Heart left ventricle (tissue), 16 donors: ENCODE measurements at places on chromosomes 3 and 15.
A peak's percentile ranks its signal among the peaks of the same experiment; 100 is the strongest.

GRCh38 chr3:86634361-86634760, 356.6 kb downstream of the VGLL3 start:
- no peak for DNase-seq

DNA sequence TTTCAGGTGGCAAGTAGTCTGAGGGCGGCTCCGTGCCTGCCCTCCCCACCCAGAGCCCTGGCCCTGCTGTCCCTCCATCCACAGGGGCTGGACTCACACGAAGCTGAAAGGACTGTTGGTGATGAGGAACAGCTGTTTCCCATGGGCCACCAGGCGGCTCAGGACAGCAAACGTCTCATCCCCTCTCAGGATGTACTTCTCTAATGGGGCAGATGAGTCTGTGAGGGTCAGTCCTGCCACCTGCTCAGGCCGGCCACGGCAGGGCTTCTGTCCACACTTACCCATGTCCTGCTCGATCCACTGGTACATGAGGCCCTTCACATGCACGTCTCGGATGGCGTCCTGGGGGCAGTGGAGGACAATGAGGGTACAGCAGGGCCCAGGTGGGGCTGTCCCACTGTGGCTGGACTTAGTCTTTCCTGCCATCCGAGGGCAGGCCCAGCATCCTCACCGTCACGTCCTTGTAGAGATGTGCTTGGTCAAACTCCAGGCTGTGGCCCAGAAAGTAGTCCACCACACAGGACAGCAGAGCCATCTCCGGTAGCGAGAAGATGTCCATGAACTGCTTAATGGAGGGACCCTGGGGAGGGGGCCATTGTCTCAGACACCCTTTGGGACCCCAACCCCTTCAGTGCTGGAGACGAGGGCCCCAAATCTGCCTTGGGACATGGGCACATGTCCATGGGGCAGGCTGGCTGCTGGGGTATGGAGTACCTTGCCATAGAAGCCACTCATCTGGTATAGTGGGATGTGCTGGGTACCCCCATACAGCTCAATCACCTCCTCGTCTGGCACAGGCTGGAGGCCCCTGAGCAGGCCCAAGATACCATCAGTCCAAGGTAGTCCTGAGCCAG, 5.7 kb downstream of the NT5DC2 start:
- no peak for DNase-seq

DNA sequence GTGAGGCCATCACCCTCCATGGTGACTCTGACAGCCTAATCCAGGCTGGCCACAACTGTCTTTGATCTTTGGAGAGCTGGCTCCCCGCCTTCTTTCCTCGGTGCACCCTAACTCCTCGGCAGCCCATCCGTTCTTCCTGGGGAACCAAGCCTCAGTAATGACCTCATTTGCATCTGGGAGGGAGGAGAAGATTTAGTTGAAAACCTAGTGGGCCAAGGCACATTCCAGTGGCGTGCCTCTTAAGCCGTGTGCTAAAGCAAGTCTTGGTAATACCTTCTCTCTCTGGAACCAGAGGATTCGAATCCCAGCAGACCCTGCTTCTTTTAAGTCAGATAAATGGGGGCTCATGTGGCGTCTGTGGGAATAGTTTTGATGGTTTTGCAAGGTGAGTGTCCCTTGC, 233.1 kb downstream of the EBLN2 start:
- DNase-seq = no peak

DNA sequence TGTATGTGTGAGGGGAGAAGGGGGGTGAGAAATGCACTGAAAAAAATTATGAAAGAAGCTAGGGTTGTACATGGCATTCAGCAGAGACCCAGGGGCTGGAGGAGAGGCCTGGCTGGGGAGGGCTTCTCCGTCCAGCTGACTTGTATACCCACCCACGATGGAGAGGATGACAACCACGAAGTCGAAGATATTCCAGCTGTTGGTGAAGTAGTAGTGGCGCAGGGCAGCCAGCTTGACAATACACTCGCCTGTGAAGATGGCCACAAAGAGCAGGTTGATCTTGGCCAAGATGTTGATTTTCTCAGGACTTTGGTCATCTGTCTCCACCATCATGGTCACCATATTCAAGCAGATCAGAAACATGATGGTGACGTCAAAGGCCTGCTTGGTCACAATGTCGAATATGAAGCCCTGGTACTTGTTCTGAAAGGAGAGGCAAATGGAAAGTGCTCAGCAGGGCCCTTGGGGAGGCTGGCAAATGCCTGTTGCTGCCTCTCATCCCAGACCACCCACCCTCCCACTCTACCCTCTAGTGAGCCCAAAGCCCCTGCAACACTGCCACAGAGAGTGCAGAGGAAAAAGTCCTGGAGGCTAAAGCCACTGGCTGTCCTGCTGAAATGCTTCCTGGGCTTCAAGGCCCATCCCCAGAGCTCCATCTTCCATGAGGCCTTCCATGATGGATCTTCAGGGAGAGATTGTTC, 58.1 kb downstream of the EXOG start:
- DNase-seq = no peak

DNA sequence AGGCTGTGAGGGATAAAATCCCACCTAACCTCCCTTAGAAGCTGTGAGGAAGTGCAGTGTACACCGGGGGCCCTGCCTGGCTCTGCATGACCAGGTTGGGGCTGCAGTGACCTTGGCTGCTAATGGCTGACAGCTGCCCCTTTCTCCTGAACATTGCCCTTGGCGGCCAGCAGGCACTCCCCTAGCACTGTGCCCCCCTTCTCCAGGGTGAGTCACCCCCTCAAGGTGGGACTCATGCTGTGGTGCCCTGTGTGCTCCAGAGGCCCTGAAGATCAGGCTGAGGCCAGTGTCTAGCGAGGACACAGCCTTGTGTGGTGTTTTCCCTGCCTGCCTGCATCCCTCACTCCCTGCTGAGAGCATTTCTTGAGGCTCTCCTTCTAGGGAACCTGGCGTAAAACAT, 21.0 kb upstream of the FGD5 start:
- DNase-seq = no peak

- peak; percentile 54 for DNase-seq
Measured at GRCh38 chr15:97909291-97909891, 51.1 kb upstream of the ARRDC4 start.

GRCh38 chr15:69583626-69584025, 131.0 kb downstream of the RPLP1 start:
- DNase-seq = no peak

- DNase-seq = no peak
Measured at GRCh38 chr15:68816158-68816557, 4.5 kb downstream of the ANP32A start.

- peak; percentile 79 for DNase-seq
Measured at GRCh38 chr3:186107215-186108105, 1.4 kb downstream of the ETV5 start.

DNA sequence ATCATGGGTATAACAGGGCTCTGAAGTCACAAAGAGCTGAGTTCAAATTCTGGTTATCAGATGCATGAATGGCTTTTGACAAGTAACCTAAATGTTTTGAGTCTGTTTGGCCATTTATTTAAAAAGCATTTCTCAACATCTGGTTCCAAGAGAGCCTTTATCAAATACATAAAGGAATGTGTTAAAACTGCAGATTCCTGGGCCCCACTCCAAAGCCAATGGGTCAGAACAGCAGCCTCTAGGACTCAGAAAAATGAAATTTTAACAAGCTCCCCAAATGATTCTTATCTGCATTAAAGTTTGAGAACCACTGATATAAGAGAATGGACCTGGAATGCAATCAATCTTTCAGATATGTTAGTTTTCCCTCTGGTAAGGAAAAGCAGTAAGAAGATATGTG, 3.4 kb downstream of the B4GALT4 start:
- no peak for DNase-seq

GRCh38 chr3:152127058-152127457, 141.7 kb upstream of the MBNL1 start:
- no peak for DNase-seq

DNA sequence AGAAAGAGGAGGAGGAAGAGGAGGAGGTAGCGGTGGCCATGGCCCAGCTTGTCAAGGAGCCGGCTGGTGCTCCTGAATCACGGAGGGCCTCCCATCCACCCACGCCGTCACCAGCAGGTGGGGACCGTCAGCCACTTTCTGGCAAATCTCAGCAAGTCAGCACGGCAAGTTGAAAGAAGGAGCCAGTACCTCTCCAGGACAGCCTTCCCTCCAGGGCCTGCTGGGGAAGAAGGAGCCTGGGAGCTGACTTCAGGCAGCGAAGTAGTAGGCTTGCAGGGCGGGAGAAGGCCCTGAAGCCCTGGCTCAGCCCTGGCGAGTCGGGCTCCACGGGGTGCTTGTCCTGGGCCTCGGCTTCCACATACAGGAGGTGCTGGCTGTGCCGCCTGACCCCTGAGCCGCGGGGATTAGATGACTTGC, 99.2 kb upstream of the TRPM1 start:
- peak; percentile 83 for DNase-seq

- no peak for DNase-seq
Measured at GRCh38 chr15:58569455-58569854, 137.7 kb downstream of the LIPC start.

GRCh38 chr3:32569540-32570420, 878 bp downstream of the DYNC1LI1 start:
- peak; percentile 43 for DNase-seq

- DNase-seq = no peak
Measured at GRCh38 chr3:123475786-123476185, 26.9 kb upstream of the ADCY5 start.

GRCh38 chr15:45812200-45812599, 177.4 kb downstream of the SQOR start:
- no peak for DNase-seq

DNA sequence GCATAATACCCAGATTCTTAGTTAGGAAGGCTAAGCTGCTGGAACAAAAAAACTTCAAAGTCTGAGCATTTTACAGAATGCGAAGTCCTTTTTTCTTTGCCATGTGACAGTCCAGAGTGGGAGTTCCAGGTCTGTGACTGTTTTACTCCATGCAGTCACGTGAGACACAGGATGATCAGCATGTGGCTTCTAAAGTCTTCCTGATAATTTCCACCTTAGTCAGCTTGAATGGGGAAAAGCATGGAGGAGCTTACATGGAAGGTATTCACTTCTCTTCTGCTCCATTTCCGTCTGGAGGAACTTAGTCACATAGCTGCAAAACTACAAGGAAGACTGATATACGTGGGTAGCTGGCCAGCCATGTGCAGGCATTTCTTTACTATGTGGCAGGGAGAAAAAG, 1.7 kb downstream of the SNTN start:
- DNase-seq = no peak

- no peak for DNase-seq
Measured at GRCh38 chr3:38558864-38559263, 62.7 kb downstream of the EXOG start.

GRCh38 chr3:15660055-15660935, 58.8 kb downstream of the BTD start:
- DNase-seq = no peak

- no peak for DNase-seq
Measured at GRCh38 chr3:88057630-88058305, 1.0 kb downstream of the CGGBP1 start.

- no peak for DNase-seq
Measured at GRCh38 chr3:149342413-149343380, 9.3 kb upstream of the TM4SF18 start.

DNA sequence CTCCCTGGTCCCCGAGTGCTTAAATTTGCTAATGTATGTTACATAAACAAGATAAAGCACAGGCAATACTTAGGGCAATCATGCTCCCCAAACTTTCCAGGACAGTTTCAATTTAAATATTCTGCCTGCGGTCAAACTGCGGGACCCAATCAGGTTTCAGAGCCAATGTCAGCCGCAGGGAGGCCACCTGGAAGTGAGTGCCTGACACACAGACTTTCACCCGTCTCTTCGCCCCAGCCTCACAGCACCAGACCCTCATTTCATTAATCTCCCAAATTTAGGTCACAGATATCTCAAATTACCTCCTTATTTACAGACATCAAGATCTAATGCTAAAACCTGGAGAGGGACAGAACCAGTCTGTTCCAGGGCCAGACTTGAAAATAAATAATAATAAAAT, 107.2 kb upstream of the ALDH1A3 start:
- no peak for DNase-seq

- DNase-seq = no peak
Measured at GRCh38 chr3:121834157-121834670, 646 bp downstream of the IQCB1 start.

DNA sequence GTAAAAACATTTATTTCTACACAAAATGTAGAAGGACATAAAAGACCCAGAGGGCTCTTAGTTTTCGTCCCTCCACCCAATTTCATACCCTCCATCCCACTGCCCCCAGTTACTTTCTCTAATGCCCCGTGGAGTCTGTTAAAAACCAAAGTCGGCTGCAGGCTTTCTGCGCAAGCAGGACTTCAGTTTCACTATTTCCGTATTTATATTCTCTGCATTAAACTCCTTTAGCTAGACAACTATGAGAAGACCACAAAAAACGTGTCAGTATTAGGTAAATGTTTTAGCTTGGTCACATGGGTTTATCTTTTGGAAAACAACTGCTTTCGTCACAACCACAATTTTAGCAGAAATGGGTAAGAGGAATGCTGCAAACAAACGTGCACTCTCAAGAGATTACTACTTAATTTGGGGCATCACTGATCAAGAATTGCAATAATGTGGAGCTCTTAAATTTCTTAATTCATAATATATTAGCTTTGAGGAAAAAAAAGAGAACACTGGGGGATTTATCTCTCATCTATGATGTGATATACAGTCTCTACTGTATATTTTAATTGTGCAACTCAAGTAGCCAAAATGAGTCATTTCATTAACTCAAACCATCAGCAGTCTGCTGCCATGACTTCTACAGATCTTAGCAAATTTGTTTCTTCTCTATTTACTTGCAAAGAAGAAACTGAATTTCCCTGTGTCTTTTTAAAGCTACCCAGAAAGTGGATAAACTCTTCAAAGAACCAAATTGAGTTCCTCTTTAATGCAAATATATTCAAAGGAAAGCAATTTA, 740 bp upstream of the NSMCE3 start:
- no peak for DNase-seq

DNA sequence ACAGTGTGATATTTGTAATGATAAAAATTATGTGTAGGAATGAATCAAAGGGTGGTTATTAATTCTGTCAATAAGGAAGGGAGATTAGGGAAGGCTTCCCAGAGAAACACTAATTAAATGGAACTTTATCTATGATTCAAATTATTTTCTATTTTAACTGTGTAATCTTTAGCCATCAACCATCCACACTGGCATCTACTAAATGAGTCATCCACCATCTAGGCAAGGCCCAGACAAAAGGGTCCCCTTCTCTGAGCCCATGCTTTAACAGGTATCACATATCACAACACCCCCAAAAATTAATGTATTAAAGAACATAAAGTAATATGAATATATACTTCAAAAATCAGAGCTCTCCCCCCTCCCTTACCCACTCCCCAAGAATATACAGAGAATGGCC, 19.9 kb upstream of the TPM1 start:
- DNase-seq = no peak

- peak; percentile 93 for DNase-seq
Measured at GRCh38 chr15:84748274-84749110, at the start of gene ZNF592. TSS of gene ZNF592 (plus strand) at chr15:84748592. CDS start at chr15:84782676, 34,084 bp downstream.

GRCh38 chr15:83380682-83381081, 66.5 kb upstream of the SH3GL3 start:
- no peak for DNase-seq

GRCh38 chr3:64623125-64623524, 64.7 kb downstream of the ADAMTS9 start:
- DNase-seq = no peak

GRCh38 chr3:37580237-37580636, 281.4 kb upstream of the CTDSPL start:
- no peak for DNase-seq
